ENCODE measurements at places on chromosomes 2 and 18.

DNA sequence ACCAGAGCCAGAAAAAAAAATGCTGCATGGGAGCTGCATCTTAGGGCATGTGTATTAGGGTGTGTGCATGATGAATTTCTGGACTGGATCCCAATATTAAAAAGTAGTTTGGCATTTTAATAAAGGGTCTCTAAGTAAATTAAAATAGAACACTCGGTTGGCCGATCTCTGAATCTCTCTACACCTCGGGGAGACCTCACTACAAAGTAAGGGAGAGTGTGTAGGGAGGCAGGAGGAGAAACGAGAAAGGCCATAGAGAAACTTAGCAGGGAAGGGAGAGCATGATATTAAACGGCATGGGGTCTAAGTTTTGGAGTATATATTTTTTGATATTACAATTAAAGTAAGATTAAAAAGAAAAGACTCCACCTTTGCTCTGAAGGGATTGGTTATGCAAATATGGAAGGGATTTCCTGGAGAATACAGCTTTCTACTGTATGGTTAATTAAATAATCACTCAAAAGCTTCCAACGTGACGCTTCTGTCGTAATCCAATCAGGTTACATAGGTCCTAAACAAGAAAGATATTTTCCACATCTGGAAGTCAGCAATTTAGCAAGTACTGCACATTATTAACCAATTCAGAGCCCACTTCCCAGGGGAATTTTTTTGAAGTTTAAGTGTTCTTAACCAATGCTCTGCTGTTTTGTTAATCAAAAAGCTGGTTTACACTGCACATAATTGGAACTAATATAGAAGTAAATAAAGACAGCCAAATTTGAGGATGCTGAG, 1.0 kb upstream of the ZEB2 start:
- DNase-seq = no peak

- DNase-seq = no peak
These were observed 45.6 kb upstream of the SALL3 start for GRCh38 chr18:78934003-78934402.

- DNase-seq = no peak
These were observed 42.0 kb downstream of the ATP6V1C2 start for GRCh38 chr2:10763461-10763800.

GRCh38 chr2:69087912-69088240, 74.9 kb downstream of the ANTXR1 start:
- no peak for DNase-seq

DNA sequence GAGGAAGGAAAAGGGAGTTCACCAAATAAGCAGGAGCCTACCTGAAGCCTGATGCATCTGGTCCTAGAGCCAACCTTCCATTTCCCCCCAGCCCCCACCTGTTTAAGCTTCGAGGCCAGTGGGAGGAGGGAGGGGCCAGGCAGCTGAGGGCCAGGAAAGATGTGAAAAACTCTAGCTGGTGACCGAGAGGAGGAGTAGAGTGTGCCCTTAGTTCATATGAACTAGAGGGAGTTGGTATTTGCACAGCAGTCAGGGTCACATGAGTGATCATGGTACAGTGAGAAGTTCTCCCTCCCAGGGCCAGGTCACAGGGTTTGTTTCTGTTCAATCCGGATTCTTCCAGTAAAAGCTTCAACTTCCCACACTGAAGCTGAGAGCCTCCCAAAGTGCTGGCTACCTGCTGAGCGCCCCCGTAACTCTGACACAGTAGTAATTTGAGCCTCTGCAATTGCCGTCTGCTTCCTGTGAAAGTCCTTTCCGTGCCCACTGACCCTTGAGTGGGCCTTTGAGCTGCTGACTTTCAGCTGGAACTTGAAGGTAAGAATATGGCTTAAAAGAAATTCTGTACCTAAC, at the start of gene SULT1C2:
TSS of gene SULT1C2 (plus strand) at position 362 of the 573 bp plus-strand sequence. CDS start 4,773 bp downstream, outside the sequence.
- DNase-seq = peak; percentile 20

DNA sequence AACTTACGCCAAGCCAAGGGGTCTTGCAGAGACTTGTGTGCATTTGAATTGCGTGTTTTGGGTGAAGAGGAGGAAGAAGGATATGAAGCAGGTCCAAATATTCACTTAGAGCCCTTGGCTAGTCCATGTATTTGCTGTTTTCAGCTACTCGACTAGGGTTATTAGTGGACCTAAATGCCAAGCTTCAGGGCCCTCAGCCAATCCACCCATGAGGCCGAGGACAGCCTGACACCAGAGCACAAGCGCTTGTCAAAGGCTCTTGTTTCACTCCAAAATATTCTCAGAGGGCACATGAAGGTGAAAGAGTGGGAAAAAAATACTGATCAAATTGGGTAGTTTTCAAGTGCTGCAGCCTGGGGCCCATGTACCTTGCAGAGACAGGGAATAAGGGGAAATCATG, 174.8 kb upstream of the ACAA2 start:
- DNase-seq = no peak

DNA sequence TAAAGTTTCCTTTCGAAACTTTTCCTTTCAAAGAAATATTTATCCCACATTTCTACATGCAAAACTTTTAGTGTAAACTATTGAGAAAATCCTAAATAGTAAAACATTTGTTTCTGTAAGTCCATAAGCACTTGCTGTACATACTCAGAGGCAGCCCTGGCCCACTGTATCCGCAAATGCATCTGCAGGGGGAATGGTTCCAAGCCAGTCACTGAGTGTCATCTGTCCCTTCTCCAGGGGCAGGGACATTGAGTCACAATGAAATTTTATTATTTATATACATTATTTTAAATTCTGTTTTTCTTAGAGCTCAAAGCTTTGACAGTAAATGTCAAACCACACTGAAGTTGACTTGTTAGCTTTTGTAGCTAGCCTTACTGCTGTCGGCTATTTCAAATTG, 367.2 kb downstream of the MTX2 start:
- DNase-seq = no peak

DNA sequence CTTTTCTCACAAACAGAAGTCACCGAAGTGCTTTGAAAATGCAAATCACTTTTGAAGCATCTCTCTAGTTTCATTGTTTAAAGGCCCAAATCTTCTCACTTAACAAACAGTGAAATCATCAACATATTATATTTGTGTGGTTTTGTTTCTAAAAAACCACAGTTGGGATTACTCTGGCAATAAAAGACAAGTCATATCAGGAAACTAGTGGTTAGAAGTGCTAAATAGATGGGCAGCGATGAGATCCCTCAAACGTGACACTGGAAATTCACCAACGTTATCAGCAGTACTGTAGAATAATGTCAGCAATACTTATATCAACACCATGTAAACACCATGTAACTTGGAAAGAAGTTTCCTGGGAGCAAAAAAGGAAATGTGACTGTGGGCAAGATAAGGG, 893.5 kb downstream of the SUCLG1 start:
- DNase-seq = no peak

DNA sequence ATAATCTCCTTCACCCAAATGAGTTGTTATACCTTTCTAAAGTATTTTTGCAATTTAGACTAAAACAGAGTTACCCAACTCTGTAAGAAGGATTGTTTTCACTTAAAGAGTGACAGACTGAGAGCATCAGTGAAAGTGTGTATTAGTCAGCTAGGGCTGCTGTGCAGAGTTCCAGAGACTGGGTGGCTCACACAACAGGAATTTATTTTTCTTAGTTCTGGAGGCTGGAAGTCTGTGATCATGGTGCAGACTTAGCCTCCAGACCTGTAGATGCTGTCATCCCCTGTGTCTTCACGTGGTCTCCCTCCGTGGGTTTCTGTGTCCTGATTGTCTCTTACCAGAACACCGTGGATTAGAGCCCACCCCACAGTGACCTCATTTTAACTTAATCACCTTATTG, 40.0 kb downstream of the BCL2L11 start:
- no peak for DNase-seq

GRCh38 chr18:8868276-8868675, 162.9 kb downstream of the MTCL1 start:
- DNase-seq = no peak

- DNase-seq = no peak
These were observed 930.2 kb upstream of the LRRTM1 start for GRCh38 chr2:81234711-81235110.

DNA sequence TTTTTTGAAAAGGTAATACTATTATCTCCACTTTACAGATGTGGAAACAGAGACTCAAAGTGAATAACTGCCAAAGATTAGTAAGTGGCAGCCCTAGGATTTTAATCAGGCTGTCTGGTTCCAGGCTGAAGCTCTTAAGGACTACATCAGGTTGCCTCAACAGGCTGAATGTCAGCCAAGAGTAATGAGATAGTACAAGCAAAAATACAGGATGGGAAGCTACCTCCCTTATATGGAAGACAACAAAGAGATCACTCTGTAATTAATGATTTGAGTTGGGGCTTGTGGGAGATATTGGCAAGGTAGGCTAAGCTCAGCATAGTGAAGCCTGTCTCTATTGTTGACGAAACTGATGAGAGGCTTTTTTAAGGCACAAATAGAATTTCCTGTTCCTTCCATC, 323.1 kb downstream of the KCNJ3 start:
- DNase-seq = no peak

GRCh38 chr2:180442860-180443644, 436.0 kb upstream of the CWC22 start:
- no peak for DNase-seq

DNA sequence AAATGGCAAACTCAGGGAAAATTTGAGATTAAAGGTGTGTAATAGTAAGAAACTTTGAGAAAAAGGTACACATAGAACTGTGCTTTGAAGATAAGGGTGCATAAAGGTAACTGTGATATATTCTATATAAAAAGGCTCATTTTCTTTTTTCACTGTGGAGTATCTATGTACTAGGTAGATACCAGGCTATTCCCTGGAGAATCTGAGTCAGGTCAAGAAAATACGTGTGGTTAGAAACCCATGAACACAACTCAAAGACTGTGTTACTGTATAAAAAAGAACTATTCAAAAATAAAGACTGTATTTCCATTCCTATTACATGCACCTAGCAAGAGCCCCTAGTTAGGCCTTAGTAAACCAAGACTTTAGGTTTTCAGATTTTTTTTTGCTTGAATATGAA, 100.1 kb upstream of the GRB14 start:
- no peak for DNase-seq

DNA sequence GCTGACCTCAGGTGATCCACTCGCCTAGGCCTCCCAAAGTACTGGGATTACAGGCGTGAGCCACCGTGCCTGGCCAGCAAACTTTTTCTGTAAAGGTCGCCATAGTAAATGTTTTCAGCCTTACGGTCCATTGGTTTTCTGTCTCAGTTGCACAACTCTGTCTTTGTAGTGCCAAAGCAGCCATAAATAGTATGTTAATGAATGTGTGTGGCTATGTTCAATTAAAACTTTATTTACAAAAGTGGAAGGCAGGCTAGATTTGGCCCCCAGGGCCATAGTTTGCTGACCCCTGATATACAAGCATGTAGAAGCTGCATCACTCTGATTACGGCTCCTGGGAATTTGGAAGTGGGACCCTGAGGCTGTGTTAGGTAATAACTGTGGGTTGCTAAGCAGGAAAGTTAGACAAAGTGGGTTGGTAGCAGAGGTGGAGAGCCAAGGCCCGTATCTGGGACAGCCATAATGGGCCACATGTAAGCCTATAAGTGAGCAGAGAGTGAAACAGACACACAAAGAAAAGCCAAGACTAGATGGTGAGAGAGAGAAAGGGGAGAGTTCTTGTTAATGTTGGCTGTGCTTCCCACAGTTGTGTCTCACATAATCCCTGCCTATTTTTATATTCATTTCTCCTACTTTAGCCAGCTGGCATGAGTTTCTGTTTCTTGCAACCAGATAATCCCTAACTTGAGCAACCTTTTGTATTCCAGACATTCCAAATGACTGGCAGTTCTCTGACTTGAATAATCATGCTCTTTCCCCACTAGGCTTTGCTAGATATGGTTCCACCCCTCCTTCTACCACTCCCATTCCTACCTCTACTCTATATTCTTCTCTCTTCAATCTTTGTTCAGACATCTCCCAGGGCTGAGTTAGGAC, 223.3 kb upstream of the STON1 start:
- DNase-seq = no peak

GRCh38 chr2:66364495-66365333, 70.2 kb upstream of the MEIS1 start:
- no peak for DNase-seq

- no peak for DNase-seq
These were observed 178.7 kb upstream of the MGAT5 start for GRCh38 chr2:134075204-134075603.

DNA sequence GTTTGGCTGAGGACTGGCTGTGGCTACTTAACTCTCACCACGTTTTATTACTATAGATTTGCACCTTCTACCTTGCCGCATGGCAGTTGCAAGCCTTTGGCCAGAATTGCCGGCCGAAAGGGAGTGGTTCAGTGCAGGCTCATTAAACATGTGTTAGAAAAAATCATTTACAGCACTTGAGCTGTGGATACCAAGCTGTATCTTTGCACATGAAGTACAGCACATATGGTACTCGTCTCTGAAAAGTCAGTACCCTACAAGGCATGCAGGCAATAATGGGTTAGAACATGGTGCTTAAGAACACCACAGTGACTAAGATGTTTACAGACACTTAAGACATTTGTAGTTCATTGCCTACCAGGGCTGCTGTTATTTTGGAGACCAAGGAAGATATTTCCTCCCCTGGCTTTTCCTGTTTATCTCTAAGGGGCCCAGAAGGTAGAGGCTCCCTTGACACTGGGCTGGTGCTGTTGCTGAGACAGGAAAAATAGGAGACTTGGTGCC, 103.1 kb downstream of the ZNF532 start:
- DNase-seq = no peak

DNA sequence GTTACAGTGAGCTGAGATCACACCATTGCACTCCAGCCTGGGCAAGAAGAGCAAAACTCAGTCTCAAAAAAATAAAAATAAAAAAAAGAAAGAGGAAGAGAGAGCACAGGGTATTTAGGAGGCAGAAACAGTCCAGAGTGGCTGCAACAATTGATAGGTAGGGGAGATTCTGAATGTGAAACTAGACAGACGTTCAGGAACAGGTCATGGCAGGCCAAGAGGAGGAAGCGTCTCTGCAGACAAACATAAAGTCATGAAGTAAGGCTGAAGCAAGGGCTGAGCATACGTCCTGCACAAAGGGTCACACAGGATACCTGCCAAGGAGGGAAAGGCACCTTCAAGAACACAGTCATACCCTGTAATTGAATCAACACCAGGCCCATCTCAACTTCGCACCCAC, 64.1 kb upstream of the ZNF532 start:
- DNase-seq = no peak

DNA sequence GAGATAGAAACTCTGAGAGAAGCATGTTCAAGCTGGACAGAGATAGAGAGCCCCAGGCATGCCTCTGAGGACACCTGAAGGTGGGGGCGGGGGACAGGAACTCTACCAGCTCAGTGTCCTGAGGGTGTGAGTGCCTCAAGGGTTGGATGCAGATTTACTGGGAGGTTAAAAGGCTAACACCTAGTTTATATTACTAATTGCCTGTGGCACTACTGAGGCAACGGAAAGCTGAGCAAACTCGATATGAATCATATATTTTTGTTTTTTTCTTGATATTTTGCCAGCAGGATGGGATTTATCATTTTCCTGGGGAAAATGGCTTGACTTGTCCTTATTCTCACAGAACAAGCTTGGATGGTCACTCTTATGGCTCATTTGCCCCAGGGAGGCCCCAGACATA, 319.5 kb downstream of the ALK start:
- DNase-seq = no peak

GRCh38 chr18:49944663-49945062, 131.3 kb upstream of the ACAA2 start:
- no peak for DNase-seq

- no peak for DNase-seq
These were observed 395.0 kb upstream of the TCF4 start for GRCh38 chr18:55982992-55983391.

GRCh38 chr2:22967756-22968155, 417.2 kb upstream of the KLHL29 start:
- no peak for DNase-seq
